Globus pallidus (tissue), 1 donor: ENCODE measurements at places on chromosomes 6 and 20.

GRCh38 chr6:112269114-112269513 lies 14.7 kb upstream of the LAMA4 start:
- no peak for DNase-seq

GRCh38 chr20:44695295-44695673 lies 19.9 kb upstream of the CCN5 start:
- DNase-seq: no peak

- no peak for DNase-seq
Measured at GRCh38 chr20:44279228-44279627, 31.8 kb downstream of the FITM2 start.

DNA sequence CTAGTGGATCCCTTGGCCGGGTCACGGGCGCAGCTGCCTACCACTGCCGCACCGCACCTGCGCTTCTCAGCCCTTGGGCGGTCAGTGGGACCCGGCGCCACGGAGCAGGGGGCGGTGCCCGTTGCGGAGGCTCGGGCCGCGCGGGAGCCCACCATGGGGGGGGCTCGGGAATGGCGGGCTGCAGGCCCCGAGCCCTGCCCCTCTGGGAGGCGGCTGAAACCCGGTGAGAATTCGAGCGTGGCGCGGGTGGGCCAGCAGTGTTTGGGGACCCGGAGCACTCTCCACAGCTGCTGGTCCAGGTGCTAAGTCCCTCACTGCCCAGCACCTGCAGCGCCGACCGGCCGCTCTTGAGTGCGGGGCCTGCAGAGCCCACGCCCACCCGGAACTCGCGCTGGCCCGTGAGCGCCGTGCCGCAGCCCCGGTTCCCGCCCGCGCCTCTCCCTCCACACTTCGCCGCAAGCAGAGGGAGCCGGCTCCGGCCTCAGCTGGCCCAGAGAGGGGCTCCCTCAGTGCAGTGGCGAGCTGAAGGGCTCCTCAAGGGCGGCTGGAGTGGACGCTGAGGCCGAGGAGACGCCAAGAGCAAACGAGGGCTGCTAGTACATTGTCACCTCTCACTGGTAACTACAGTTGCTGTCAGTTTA lies 120.5 kb upstream of the TMEM170B start:
- DNase-seq: no peak

- DNase-seq: no peak
Measured at GRCh38 chr6:34692280-34692679, 4.3 kb downstream of the ILRUN start.

DNA sequence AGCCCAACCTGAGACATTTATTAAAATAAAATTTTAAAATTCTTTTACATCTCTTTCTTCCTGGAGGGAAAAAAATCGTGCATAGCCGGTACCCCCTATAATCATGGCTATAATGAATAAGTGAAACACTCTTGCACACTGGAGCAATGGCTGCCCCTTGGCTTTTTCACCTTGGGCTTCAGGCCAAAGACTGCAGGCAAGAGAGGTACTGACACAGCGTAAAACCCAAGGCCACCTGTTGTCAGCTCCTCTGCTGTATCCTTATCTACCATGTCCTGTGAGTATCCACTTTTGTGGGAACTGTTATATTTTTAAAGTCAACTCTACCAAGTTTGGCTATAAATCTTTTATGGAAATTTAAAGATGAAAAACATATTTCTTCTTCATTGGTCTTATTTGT lies 23.0 kb upstream of the LY86 start:
- no peak for DNase-seq

GRCh38 chr20:54573838-54574237 lies 98.4 kb downstream of the DOK5 start:
- no peak for DNase-seq

- no peak for DNase-seq
Measured at GRCh38 chr20:38262931-38263330, 2.4 kb upstream of the KIAA1755 start.

GRCh38 chr20:739736-740135 lies 28.6 kb downstream of the SLC52A3 start:
- DNase-seq: no peak

DNA sequence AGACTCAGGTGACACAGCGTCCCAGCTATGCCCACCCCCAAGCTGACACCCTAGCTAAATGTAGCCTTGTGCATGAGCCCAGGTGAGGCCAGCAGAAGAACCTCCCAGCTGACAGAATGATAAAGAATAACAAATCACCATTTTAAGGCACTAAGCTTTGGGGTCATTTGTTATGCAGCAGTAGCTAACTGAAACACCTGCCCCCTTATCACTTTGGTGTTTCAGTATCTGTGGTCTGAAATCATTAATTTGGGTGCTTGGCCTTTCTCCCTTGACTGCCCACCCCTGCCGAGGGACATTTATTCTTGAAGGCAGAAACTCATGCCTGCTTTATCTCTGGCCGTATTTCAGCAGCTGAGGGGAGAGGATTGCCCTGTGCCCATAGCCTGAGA lies 30.0 kb downstream of the DACT2 start:
- no peak for DNase-seq

GRCh38 chr6:112337209-112337638 lies 9.9 kb upstream of the RFPL4B start:
- DNase-seq: peak; percentile 77

DNA sequence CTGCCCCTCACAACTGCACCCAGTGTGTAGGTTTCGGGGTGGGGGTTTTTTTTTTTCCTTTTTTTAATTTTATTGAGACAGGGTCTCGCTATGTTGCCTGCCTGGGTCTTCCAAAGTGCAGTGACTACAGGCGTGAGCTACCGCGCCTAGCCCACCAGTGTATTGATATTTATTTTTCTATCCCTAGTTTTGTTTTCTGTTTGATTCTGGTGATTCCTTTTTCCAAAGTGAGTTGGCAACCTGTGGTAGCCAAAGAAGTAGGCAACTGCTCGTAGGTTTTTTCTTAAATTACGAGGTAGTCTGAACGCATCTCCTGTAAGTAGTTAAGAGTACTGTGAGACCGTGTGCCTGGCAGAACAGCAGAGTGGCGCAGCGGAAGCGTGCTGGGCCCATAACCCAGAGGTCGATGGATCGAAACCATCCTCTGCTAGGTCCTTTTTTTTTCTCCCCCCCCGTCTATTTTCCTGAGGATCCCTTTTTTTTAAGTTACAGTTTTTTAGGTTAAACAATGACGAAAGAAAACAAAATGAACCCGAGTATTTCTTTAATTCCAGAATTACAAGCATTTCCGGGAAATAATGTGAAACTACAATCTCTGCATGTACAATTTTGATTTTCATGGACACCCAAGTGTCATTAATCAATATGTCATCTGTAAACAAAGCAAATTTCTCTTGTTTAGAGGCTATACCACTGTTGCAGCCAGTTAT lies 78.7 kb upstream of the BTN3A2 start:
- DNase-seq: peak; percentile 84

GRCh38 chr6:106308985-106309384 lies 16.6 kb downstream of the ATG5 start:
- no peak for DNase-seq

DNA sequence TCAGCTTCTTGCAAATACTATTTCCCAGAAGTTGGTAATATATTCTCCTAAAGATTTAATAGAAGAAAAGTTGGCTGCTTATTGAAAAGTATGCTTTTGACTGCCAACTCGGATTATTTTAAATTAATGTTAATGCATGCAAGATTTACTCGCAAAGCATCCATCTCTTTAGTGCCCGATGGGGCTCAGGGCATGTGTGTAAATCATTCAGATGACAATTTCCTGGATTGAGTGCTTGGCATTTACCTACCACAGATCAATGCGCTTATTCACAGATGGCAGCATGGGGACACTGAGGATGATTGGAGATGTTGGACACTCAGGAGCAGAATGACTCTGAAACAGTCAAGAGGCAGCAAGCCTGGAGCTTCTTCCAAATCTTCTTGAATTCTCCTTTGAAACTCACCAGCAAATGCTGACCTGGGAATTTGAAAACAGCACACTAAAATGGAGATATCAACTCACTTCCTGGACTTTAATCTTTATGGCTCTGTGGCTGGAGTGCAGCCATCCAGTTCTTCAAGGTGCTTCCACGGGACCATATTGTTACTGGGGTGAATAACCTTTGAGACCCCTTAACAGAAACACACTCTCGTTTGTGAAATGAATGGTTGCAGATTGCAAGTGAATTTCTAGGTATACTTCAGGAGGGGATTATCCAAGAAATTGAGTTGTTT lies 34.1 kb upstream of the TIAM2 start:
- no peak for DNase-seq

- no peak for DNase-seq
Measured at GRCh38 chr6:76803038-76803580, 660.2 kb downstream of the HTR1B start.

GRCh38 chr6:160358225-160359119 lies 10.3 kb downstream of the SLC22A3 start:
- no peak for DNase-seq

DNA sequence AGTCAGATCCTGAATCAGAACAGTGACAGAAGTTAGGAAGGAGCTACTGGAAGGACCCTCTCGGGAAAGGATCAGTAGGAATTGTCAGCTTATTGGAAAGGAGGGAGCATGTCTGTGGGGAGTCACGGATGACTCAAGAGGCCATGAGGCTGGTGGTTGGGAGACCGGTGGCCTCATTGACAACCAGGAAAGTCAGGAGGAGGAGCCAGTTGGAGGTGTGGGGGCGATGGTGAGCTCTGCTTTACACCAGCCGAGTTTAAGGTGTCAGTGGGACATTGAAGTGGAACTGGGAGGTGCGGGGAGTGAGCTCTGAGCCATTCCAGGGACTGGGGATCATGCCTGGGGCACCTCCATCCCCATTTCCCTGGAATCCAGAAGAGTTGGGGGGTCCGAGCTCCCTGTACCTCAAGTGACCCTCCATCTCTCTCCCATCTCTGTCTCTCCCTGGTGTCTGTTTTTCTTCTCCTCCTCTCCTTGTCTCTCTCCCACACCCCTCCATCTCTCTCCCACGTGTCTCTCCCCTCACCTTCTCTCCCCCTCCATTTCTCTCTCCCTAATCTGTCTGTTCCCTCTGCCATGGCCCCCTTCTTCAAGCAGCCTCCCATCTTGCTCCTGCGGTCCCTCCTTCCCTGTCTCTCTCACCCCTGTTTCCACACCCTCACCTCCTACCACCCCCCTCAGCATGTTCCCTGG lies 14.3 kb upstream of the ZBTB9 start:
- no peak for DNase-seq

GRCh38 chr20:25478889-25479568 lies 71.6 kb downstream of the GINS1 start:
- no peak for DNase-seq

DNA sequence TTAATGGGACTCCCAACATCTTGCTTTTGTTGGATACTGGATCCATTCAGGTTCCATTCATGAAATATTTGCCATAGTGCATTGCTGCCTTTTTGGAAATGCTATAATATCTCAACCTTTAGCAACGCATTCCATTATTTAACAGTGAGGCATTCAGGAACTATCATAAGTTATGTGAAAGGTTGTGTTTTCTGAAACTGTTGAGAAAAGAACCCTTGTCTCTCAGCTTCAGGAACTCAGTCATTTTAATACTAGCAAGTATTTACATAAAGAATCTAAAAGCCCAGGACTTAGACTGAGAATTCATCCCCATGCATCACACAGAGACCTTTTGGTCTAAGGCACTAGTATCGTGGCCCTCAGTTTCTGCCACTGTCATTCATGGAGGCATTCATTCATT lies 24.9 kb upstream of the SASH1 start:
- DNase-seq: no peak

DNA sequence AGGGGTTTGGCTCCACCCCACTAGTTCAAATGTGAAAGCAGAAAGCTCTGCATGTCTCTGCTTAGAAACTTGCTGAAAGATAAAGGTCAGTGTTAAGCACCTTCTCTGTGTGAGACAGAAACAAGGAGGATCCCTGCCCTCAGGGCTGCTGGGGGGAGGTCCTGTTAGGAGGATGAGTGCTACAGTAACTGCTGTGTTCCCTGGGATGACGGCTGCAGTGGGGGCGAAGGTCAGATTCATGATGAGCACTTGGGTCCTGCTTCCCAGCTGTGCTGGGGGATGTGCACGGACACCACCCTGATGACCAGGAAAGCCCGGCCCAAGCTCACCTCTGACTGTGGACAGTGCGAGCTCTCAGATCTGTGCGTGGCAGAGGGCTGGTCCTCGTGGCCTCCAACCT lies 252.6 kb downstream of the DLL1 start:
- no peak for DNase-seq

DNA sequence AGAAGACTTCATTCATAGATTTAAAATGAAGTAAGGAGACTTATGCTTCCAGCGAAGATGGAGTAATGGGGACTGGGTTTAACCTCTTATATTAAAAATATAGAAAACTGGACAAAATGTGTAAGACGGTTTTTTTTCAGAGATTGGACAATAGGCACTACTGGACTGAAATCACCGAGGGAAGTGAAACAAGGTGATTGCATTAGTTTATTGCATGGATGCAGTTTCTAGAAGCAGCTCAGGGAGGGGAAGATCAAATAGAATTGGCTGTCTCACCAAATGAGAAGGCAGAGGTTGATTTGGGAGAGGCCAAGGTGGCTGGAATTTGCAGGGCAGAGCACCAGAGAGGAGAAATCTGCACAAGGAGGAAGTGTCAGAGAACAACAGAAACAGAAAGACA lies 162.6 kb downstream of the DNAH8 start:
- DNase-seq: no peak

DNA sequence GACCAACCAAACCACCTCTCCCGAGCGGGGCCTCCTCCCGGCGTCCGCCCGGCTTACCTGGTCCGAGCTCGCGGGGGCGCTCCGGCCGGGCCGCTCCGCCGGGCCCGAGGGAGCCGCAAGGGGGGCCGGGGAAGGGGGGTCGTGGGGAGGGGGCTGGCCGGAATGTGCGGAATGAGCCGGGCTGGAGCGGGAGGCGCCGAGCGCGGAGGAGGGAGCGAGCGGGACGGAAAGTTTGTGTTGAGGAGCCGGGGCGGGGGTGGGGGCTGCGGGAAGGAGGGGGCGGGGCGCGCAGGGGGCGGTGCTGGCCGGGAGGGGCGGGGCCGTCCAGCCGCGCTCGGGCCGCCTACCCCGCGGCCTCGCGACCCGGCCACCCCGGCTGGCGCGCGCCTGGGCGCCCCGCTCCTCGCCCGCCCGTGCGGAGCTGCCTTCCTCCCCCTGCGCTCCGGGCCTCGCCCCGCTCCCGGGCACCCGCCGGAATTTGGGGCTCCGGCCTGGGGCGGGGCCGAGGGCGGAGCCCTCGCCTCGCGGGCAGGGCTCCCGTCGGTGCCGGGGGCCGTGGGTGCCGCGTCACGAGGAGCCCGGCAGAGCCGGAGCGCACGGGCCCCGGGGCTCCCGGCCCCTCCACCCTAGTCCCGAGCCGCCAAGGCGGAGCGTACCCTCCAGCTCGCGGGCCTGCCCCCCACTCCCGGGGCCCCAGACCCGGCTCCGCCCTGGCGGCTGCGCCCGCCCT lies at the start of gene TEAD3:
Gene TEAD3 (minus strand): TSS at position 239 of the 730 bp plus-strand sequence.
- DNase-seq: no peak

DNA sequence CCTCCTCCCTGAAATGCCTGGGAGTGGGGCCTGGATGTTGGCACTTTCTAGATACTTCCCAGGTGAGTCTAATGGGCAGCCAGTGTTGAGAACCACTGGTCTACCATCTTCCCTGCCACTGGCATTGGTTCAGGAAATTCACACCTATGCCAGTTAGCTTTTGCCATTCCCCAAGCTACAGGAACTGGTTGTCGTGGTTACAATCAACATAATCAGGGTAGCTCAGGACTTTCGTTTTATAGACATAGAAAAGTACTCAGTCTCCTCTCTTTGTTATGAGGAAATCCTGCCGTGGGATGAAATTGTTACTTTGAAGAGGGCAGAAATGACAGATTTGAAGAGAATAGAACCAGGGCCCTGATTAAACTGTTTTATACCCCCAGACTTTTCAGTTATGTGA lies 127.9 kb upstream of the FOXO3 start:
- DNase-seq: no peak

- DNase-seq: no peak
Measured at GRCh38 chr20:34751453-34751852, 47.3 kb downstream of the TP53INP2 start.

GRCh38 chr20:44959082-44959637 lies 1.0 kb downstream of the TOMM34 start:
- no peak for DNase-seq
